Osteoblast (primary cell): ENCODE measurements at places on chromosomes 2 and 18. TPM values are rescaled to one million over a fixed set of nuclear protein-coding genes. Genes with fewer than 3 reads are reported as not detected.

The PDE11A gene
- total RNA-seq, result under 0.01 and 0.36 TPM in 2 replicates

The PREPL gene
- total RNA-seq, result 41.3 and 44.9 TPM in 2 replicates

The PPP1CB gene
- 167 and 170 TPM in 2 replicates for total RNA-seq

The GAREM2 gene
- total RNA-seq, result 1.4 and 2.4 TPM in 2 replicates

The TGFA gene
- not detected in 2 replicates for total RNA-seq

The FTCDNL1 gene
- 4.7 and 5.0 TPM in 2 replicates for total RNA-seq

The ELOA2 gene
- total RNA-seq, result not detected in 2 replicates
